ENCODE measurements at places on chromosomes 12 and 14. TPM values are rescaled to one million over a fixed set of nuclear protein-coding genes. Genes with fewer than 3 reads are reported as not detected.

- no peak for DNase-seq
Observed at GRCh38 chr14:74660863-74661262, 48.8 kb upstream of the LTBP2 start.

GRCh38 chr12:69348162-69348938 lies at the start of gene LYZ:
LYZ (plus strand) TSS chr12:69348381; CDS start chr12:69348409, 28 bp downstream.
- no peak for DNase-seq

DNA sequence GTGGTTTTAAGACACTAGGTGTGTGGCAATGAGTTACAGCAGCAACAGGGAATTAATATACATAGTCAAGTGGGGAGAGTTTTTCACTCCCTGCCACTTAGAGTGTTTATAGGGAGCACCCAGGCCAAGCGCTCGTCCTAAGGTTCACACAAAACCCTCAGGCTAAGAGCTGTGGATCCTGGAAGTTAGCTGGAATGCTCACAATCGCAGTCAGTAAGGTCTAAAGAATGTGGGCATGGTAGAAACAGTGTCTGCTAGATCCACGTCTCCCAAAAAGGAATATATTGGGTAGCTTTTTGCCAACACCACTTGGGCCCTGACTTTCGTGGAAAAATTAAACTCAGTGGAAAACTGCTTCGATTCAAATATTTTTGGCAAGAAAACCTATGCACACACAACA lies 36.6 kb downstream of the STAB2 start:
- no peak for DNase-seq

The GYS2 gene
- total RNA-seq, result not detected

The SYNDIG1L gene
- 2.9 TPM for total RNA-seq

The NPAS3 gene
- total RNA-seq, result 1.2 TPM

- no peak for DNase-seq
Observed at GRCh38 chr14:20400965-20401593, 12.2 kb downstream of the TEP1 start.

DNA sequence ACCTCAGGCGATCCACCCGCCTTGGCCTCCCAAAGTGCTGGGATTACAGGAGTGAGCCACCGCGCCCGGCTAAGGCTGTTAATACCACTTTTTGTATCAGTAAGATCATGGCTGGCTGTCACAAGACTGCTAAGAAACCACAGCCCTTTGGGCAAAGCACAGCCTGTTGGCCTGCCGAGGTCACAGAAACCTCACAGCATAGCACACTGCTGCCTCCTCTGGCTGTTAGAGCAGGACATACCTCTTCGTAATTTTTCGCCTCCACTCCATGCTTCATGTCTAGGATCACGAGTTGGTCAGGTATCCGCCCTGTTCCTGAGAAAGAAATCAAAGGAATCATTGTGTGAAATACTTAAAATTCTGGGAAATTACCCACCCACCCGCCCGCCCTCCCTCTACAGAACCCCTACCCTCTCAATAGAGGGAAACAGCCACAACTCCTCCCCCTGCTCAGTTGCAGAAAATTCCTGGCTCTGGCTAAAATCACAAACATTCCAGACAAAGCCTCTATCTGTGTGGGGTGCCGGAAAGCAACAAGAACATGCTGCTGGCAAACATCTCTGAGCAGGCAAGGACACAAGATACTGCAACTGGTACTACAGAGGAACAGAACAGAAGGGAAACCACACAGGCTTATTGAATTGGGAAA lies 20.7 kb upstream of the NEK9 start:
- peak; percentile 82 for DNase-seq

DNA sequence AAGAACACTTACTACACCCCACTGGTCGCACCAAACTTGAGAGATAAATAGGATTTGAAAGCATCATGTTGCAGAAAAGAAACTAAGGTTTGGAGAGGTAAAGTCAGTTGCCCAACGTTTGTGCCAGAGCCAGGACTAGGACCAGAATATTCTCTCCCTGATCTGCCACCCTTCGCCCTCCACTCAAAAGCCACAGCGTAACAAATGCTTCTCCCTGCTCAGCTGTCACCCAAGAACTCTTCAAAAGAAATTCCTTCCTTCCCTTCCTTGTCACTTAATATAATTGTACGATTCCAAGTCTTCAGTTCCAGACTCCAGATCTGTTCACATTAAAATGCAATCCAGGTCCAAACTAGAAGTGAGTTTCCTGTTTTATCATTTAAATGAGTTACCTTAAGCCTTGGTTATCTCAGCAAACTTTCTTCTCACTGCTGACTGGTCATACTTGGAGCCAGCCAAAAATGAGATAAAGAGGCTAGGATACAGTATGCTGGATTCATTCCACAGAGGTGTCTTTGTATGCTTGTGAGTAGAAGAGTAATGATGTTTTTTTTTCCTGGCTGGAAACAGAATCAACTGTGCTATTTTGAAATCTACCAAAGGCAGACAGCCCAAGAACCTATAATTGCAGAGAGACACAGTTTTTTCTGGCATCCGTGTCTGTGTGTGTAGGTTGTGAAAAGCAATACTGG lies 12.8 kb upstream of the PPFIBP1 start:
- DNase-seq, result no peak

GRCh38 chr14:44912041-44912869 lies 49.5 kb downstream of the KLHL28 start:
- no peak for DNase-seq

DNA sequence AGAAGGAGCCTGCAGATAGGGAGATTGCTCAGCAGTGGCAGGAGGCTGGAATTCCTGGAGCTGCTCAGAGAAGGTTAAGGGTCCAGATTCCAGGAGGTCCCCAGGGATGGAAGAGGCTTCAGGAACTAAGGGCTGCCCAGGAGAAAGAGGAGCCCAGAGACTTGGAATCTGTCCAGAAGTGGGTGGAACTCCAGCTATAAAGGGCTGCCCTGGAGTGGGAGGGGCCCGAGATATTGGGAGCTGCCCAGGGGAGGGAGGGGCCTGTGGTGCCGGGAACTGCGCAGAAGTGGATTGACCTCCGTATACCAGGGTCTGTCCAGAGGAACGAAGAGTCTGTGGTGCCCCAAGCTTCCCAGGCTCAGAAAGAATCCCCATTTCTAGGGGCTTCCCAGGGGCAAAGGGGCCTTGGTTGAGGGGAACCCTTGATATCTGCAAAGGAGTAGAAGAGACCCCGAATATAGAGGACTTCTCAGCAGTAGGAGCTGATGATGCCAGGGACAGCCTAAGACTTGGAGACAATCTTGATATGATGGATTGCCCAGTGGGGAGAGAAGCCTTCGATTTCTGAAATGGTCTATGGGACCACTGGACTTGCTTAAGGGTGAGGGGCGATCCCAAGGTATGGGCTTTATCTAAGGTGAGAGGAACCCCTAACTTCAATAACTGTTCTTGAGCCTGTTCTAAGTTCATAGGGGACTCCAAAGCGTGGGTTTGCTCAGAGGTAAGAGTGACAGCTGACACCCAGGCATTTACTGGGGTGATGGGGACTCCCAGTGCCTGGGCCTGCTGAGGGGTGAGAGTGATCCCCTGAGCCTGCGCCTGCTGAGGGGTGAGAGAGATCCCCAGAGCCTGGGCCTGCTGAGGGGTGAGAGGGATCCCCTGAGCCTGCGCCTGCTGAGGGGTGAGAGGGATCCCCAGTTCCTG lies 45.0 kb downstream of the FAM186A start:
- DNase-seq, result no peak

The CLEC1A gene
- 15.0 TPM for total RNA-seq

DNA sequence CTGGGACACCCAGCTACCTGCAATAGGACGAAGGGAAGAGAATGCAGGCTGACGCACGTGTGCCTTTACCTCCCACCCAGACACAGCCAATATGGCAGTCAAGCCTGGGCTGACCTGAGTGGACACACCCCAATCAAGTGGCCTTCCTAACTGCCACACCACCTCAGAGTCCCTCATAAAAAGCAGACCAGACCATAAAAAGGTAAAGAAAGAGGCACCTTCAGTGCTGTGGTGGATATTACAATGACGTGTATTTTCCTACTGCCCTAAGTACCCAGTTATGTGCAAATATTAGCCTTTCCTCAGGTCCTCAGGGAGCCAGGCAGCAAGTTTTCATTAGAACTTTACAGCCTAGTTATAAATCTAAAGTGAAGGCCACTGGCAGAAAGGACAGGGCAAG lies 75.8 kb downstream of the KCNK10 start:
- no peak for DNase-seq

The FAIM2 gene
- total RNA-seq, result 1.2 TPM

The MARK3 gene
- total RNA-seq, result 105 TPM

GRCh38 chr12:43586646-43587245 lies 34.7 kb upstream of the ADAMTS20 start:
- DNase-seq, result no peak

GRCh38 chr12:64186789-64187188 lies 35.3 kb downstream of the KICS2 start:
- no peak for DNase-seq

The MIPOL1 gene
- total RNA-seq, result 10.0 TPM

The ALDH1L2 gene
- 5.0 TPM for total RNA-seq

- DNase-seq, result no peak
Observed at GRCh38 chr12:54363618-54364017, 668 bp downstream of the GPR84 start.

The VTI1B gene
- 122 TPM for total RNA-seq

DNA sequence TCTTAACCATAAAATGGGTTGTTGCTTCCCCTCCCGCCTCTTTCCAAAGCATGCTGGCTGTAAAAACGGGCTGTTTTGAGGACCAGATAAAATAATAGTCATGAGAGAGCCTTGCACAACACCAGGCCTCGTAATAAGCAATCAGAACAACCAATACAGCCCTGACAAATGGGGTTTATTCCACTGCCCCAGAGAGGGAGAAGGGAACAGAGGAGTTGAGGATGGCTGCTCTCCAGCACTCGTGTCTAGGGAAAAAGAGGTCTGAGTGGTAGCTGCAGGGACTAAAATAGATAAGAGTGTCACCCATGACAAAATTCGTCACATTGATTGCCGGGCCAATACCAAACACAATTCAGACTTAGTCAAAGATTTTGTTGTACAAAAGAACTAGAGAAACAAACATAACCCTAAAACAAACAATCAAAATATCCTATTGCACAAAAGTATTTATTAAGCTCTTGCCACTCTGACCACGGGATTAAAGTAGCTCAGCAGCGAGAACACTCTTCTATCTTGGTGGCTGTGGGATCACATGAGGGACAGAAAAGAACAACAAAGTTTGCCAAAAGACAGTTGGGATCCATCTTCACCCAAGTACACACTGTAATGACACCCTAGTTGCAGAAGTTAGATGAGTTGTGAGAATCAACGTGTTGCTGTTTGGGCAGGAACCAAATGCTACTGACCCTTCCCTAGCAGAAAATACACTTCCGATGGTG lies 188.0 kb downstream of the FOXN3 start:
- DNase-seq, result no peak

The MDGA2 gene
- not detected for total RNA-seq

GRCh38 chr12:117724543-117724942 lies 244.2 kb downstream of the KSR2 start:
- no peak for DNase-seq

DNA sequence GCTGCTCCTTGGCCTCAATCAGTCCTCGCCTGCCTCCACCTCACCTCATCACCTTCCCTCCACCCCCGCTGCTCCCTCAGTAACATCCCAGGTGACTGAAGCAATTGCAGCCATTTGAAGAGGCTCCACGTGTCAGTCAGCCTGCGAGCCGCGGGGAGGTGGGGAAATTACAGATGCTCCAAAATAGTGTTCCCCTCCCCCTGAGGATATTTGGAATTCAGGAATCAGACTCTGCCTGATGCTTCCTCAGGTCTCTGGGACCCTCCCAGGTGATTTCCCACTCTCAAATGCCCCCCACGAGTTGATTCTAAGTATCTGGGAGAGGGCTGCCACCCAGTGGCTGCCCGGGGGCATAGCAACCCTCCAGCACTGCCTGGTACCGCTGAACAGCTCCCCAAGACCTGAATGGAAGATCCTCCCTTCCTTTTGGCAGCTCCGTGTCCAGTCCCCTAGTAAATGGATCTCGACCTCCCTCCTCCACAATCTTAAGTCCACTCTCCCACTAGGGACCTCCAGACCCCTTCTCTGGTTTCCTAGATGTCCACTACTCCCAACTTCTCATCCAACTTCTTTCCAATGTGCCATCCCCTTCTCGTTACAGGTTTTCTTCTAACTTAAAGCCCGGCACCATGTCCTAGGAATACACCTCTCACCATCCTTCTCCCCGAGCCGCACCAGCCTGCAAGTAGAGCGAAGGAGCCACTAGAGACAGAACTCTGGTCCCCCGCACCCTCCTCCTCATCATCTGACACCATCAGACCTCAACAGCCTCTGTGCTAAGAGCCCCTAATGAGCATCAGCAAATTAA lies 1.4 kb upstream of the ASIC1 start:
- DNase-seq, result no peak

The KRT82 gene
- total RNA-seq, result not detected

GRCh38 chr12:2484141-2484776 lies 310.5 kb upstream of the FKBP4 start:
- DNase-seq, result no peak

The RNF212B gene
- total RNA-seq, result not detected

DNA sequence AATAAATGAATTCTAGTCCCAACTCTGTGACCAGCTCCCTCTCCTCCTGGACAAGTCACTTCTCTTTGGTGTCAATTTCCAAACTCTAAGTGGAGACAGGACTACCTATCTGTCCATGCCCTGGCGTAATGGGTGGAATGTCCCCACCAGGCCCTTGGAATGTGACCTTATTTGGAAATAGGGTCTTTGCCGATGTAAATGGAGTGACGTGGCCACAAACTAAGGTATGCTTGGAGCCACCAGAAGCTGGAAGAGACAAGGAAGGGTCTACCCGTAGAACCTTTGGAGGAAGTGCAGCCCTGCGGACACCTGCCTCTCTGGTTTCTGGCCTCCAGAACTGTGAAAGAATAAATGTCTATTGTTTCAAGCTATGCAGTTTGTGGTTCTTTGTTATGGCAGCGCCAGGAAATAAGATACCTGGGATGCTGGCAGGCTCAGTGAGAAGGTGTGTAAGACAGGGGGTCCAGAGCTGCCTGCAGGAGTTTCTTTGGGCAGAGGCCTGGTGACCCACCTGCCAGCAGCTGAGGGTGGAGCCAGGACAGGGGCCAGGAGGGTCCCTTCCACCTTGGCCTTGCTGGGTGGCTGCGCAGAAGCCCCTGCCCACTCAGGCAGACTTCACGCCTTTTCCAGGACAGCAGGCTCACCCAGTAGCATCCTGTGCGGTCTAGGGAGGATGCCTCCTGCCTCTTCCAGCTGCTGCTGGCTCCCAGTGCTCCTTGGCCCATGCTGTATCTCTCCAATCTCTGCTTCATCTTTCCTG lies 45.8 kb downstream of the ARL6IP4 start:
- peak; percentile 53 for DNase-seq

- no peak for DNase-seq
Observed at GRCh38 chr14:91047174-91047753, 13.2 kb downstream of the RPS6KA5 start.

The KRT3 gene
- not detected for total RNA-seq

DNA sequence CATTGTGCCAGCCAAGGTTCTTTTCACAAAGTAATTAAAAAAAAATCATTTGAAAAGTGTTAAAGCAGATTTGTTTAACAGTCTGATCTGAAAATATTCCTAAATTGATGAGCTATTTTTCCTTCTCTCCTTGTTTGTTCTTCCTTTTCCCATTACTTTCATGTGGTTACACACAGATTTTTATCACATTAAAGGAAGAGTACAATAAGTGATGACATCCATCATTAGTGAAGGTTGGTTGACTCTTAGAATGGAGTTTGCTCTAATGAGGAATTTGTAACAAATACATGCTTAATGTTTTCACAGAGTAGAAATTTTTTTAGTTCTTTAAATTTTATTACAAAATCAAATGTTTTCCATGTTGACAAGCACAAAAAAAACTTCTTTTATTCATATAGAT lies 18.9 kb upstream of the TOMM20L start:
- DNase-seq, result no peak

All from upper lobe of right lung (tissue), 1 donor.